Pancreas (tissue), 10 donors: ENCODE measurements at places on chromosomes 1 and 21. TPM values are rescaled to one million over a fixed set of nuclear protein-coding genes. Genes with fewer than 3 reads are reported as not detected.

- no peak overlapping the region for H3K27ac ChIP-seq
- no peak for DNase-seq
Observed at GRCh38 chr1:198902655-198903054, 263.8 kb downstream of the PTPRC start.

The AXDND1 gene
- total RNA-seq = 0.09 TPM

DNA sequence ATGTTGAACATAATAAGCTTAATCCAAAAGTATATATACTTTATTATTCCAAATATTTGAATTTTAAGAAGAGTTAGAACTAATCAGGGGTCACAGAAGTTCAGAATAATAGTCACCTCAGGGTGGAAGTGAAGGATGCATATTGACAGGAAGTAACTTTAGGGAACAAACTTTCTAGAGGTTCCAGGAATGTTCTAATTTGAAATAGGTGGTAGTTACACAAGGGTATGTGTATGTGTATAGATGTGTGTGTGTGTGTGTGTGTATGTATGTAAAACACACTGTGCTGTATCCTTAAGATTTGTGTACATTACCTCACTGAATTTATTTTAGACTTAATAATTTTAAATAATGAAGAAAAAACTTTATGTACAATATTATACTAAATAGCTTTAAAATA is 110.4 kb downstream of the ACBD6 start:
- no peak overlapping the region for H3K4me3 ChIP-seq
- no peaks in the 10 kb centered on the region for H3K27me3 ChIP-seq
- no peaks in the 10 kb centered on the region for H3K4me1 ChIP-seq
- H3K27ac ChIP-seq = no peak overlapping the region
- no peaks in the 10 kb centered on the region for H3K36me3 ChIP-seq

DNA sequence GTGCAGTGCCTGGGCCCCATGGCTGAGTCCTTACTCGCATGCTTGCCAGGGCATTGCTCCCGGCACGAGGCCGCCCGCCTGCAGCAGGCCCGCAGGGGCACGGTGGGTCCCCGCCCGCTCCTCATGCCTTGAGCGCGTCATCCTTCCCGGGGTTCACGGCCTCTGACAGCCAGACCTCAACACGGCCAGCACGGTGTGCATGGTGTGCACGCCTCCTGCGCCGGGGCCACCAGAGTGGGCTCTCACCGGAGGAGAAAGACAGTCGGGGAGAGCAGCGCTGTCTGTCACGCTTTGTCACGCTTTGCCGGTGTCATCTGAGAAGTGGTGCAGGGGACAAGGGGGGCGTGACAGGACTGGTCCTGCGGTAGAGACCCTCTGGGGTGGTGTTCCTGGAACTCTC is 11.9 kb upstream of the COL18A1 start:
- no peaks in the 10 kb centered on the region for H3K4me1 ChIP-seq
- no peak overlapping the region for H3K4me3 ChIP-seq
- H3K27me3 ChIP-seq = no peaks in the 10 kb centered on the region
- peak; percentile 47 for DNase-seq
- H3K27ac ChIP-seq = no peak overlapping the region

The SLC1A7 gene
- not detected for total RNA-seq

The SEC22B gene
- total RNA-seq = 18.0 TPM

- H3K27me3 ChIP-seq = peaks cover 4% of the 10 kb centered on the region
- H3K4me3 ChIP-seq = no peak overlapping the region
- DNase-seq = no peak
- no peak overlapping the region for H3K27ac ChIP-seq
- H3K36me3 ChIP-seq = no peaks in the 10 kb centered on the region
- no peaks in the 10 kb centered on the region for H3K4me1 ChIP-seq
Observed at GRCh38 chr1:47405697-47406096, 10.4 kb upstream of the FOXE3 start.

The RUNX3 gene
- total RNA-seq = 1.3 TPM

DNA sequence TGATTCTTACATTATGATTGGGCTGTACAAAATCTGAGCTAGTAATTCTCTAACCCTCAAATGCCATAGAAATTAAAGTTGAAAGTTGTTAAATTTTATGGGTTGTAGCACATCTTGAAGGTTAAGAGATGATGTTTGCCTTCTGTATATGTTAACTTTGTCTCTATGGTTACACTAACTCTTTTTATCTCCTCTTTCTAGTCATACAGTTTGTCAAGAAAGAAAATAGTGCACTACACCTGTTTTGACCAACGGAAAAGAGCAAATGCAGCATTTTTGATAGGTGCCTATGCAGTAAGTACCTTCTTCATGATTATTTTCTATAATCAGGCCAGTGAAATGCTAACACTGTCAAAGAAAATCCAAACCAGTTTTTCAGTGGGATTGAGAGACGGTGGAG is 38.2 kb downstream of the CDC14A start:
- H3K4me3 ChIP-seq = no peak overlapping the region
- H3K4me1 ChIP-seq = no peaks in the 10 kb centered on the region
- H3K27ac ChIP-seq = no peak overlapping the region

GRCh38 chr1:145425436-145426029 is at the start of gene NBPF20:
Gene NBPF20, minus strand, starts transcription at chr1:145425603. Its CDS starts 20,331 bp downstream, at chr1:145405272.
- no peak within 1 kb of the TSS for H3K27ac ChIP-seq
- no peaks in the 10 kb centered on the region for H3K4me1 ChIP-seq
- H3K36me3 ChIP-seq = no peaks in the 10 kb centered on the region
- H3K27me3 ChIP-seq = peaks cover 16% of the 10 kb centered on the region
- peak within 1 kb of the TSS; percentile 52 for H3K4me3 ChIP-seq
